CD4-positive, alpha-beta T cell treated with Interleukin-6 at 100 ng/mL for 8 hours (primary cell): ENCODE measurements at places on chromosomes 5 and 9.

DNA sequence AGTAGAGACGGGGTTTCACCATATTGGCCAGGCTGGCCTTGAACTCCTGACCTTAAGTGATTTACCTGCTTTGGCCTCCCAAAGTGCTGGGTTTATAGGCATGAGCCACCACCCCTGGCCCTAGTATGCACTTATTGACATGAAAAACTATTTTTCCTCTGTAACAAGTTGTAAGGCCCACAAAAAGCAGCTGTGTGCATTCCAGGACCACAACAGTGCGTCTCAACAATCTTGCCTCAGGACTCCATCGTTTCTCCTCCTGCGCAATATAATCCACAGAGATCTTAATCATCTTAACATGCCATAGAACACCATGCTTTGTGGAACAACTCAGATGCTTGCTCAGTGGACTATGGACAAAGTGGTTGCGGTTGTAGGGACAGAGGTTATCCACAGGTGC lies 10.2 kb downstream of the OR2V1 start:
- no peak for DNase-seq

DNA sequence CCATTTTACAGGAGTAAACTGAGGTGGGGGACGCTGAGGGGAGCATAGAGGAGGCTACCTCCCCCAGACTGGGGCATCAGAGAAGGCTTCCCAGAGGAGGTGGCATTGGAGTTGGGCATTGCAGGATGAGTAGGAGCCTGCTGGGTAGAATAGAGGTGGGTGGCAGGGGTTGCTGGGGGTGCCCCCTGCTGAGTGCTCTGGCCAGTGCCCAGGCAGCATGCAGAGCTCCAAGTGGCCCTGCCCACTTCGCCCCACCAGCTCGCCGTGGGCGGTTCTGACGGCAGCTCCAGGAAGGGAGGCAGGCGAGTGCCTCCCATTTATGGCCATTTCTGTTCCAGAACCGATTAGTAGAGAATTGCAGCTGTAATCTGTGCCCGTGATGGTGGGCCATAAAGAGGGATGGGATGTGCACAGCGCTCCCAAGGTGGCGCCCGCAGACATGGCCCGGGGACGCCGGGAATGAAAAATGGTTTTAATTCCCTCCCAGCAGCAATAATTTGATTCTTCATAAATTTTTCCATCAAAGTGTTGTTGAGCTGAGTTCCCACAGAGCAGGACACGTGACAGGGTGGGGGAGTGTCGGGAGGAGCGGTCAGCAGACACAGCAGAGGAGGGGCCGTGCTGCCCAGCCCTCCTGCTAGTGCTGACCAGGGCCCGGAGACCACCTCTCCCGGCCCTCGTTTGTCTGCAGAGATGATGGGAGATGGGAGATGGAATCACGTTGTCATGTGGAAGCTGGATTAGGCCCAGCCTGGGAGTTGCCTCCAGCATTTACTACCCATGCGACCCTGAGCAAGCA lies 75.5 kb downstream of the LMX1B start:
- no peak for DNase-seq

DNA sequence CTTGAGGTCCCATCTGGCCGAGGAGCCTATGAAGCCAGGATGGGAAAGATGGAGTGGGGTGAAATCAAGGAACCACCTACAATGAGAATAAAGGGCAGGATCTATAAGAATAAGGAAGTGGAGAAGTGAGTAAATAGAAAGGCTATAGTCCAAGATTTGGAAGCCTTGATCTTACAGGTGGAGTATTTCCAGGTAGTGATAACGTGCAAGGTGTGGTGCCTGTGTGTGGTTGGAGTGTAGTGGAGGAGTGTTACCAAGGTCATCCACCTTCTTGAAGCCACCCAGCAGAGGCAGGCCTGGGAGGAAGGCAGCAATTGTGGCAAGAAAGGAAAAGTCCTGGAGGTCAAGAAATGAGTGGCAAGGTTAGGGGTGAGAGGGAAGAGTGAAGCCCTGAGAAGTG lies 72.9 kb downstream of the IQGAP2 start:
- DNase-seq: no peak

DNA sequence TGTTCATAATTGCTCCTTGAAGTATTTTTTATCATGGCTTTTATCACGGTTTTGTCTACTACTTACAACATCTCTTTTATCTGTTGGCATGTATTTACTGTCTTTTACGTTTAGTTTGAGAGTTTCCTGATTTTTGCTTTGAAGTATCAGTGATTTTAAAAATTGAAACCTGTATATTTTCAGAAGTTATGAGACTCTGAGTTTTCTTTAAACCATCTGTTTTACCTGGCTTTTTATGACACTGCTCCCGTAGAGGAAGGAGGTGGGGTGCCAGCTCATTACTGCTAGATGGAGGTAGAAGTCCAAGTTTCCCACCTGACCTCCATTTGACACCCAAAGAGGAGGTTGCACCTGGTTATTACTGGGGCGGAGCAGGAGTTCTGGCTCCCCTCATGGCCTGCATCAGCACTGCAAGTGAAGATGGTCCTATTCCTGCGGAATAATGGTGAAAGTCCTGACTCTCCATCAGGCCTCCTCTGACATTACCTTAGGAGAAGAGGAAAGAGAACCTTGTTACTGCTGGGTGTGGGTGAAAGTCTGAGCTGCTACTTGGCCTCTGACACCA lies 10.0 kb upstream of the ZNF131 start:
- peak; percentile 35 for DNase-seq

GRCh38 chr5:3304346-3304745 lies 291.3 kb upstream of the IRX1 start:
- no peak for DNase-seq

- no peak for DNase-seq
These were observed 12.4 kb upstream of the PAIP1 start for GRCh38 chr5:43569236-43569746.

DNA sequence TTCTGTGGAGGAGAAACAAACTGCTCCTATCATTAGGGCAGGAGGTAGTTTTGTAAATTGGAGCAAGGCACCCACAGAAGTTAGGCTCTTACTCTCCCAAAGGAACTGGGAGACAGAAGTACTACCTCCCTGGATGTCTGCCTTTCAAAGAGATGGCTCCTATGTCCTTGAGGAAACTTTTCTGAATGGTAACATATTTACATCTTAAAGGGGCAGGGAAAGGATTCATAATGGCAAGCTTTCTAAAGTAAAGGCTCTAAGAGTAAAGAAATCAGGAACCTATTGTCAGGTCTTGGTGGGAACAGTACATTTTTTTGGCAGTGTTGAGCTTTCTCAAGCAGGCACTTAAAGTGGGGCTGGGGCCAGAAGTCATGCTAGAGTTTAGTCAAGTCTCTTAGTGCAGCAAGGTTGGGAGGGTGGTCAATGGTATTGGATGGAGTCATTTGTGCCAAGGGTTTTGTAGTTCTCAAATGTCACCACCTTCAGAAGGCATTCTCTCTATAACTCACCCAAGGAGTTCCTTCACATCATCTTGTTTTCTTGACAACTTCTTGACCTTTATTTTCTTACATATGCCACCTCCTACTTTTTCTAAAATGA lies 26.3 kb upstream of the NDFIP1 start:
- no peak for DNase-seq

- DNase-seq: no peak
These were observed 21.6 kb downstream of the HMGXB3 start for GRCh38 chr5:150022158-150022531.

DNA sequence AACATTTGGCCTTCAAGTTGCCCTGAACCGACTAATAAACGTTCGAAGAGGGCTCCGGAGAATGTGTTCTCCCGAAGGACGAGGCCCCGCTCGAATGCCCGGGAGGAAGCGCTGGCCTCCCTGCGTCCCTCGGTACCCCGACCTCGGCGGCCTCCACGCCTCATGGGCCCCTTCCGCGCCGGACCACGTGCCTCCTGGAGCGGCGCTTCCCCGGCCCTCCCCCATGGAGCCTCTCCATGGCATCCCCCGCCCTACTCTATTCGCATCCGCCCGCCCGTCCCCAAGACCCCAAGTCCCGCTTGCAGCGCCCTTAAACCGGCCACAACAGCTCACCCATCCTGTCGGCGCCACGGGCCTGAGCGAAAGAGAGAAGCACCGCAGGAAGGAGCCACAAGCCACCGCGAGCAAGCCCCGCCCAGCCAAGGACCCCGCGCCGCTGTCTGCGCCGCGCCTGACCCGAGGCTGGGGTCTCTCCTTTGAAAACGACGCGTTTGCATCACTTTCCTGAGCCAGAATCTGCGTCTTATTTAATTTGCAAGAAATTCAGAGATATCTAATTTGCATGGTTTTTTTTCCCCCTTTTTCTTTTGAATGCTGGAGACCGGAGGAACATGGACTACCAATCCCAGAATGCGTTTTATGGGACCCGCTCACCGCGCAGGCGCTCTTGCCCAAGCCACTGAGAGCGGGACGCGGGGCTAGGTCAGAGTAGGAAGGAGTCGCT lies at the start of gene RPS23:
Gene RPS23, minus strand, starts transcription at position 368 of the 724 bp plus-strand sequence. Its CDS starts 31 bp downstream, at position 337.
- peak; percentile 88 for DNase-seq

DNA sequence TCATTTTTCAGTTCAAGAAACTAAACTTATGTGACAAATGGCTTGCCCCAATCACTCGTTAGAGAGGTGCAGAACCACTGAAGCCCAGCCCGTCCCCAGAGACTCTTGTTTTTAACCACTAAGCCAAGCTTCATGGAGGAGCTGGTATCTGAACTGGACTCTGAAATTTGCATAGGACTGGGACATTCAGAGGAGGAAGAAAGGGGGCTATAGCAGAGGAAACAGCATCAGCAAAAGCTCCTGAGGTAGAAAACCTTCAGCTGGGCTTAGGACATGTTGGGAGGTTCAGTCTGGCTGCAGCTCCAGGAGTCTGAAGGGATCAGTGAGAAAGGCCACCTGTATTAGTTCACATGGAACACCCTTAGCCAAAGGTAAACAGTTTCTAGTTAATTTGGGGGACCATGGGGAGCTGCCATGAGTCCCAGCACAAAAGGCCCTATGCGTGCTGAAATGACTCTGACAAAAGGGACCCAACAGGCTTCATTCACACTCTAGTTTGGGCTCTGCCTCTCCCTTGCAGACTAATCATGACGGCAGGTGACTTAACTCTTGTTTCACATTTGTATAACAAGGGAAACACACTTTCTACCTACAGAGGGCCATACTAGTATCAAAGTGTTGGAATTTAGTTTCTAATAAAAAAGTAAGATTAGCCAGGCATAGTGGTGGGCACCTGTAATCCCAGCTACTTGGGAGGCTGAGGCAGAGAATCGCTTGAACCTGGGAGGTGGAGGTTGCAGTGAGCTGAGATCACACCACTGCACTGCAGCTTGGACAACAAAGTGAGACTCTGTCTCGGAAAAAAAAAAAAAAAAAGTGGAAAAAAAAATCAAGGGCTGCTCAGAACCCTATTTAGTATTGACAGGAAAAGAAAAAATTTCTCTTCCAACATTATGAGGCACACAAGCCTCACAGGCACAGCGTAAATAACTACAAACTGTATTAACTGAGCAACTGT lies 10.2 kb downstream of the FBXO10 start:
- DNase-seq: no peak

GRCh38 chr5:65722575-65723403 lies 784 bp downstream of the NLN start:
- DNase-seq: no peak

DNA sequence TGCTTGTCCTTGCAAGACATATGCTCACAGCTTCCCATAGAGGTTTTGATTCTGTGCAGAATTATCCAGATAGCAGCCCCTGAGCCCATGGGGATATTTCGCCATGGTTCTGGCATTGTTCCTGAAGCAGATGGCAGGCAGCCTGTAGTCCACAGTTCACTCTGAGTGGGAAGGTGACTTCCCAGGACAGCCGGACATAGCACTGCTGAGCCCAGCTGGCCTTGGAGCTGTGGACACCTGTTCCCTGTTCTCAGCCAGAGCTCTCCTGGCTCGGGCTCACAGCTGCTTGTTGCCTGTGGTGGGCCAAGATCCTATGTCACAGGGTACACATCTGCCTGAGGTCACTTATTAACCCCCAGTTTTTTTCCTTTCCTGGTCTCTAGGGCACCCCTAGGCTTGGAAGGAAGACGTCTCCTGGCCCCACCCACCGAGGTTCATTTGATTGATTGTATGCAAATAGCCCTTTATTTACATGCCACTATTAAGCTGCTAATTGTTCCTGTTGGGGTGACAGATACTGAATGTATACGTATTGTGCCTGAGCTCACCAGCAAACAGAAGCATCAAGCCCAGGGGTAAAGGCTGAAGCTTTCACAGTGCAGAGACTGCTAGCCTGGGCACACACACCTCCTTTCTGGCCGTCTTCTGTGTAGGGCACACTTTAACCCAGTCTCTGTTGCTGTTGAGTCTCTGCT lies 96.6 kb upstream of the DMRT1 start:
- DNase-seq: no peak
